KG1 (cell line): ENCODE measurements at places on chromosomes 1 and 21.
A peak's percentile ranks its signal among the peaks of the same experiment; 100 is the strongest.

- no peak for DNase-seq
Measured at GRCh38 chr1:28157894-28158293, 18.6 kb downstream of the PTAFR start.

GRCh38 chr1:59520194-59520593, 223.3 kb downstream of the FGGY start:
- no peak for DNase-seq

DNA sequence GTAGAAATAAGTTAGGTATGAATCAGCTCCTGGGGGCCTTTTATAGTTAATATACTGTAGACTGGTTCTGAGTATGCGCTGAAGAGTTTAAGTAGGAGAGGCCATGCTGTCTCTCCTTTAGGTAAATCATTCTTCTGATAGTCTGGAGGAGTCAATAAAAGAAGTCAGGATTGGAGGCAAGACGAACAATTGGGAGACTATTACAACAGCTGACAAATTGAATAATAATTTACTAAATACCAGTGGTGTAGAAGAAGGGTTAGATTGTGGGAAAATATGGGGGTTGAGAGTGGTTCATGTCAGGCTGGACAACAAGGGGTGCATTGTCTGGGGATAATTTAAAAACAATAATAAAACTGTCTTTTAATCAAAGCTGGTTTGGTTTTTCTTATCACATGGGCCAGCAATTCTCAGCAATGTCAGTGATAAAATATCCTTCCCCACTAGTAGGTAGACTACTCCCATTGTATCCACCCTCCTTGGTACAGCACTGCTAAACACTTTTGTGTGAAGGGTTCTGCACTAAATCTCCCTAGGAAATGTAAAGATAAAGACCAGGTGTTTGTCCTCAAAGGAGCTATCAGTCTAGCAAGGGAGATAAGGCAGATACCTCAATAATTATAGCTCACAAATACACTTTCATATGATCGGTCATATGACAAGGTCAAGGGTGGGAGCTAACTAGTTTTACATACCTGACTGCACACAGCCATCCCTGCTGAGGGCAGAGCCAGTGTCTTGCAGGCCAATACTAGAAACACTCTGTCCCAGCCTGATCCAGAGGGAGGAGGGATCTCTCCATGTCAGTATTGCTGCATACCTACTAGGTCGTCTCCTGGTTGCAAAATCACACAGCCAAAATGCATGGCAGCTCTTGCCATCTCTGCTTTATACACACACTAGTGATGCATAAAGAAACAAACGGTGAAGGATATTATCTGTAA, 299.7 kb downstream of the VAV3 start:
- no peak for DNase-seq

DNA sequence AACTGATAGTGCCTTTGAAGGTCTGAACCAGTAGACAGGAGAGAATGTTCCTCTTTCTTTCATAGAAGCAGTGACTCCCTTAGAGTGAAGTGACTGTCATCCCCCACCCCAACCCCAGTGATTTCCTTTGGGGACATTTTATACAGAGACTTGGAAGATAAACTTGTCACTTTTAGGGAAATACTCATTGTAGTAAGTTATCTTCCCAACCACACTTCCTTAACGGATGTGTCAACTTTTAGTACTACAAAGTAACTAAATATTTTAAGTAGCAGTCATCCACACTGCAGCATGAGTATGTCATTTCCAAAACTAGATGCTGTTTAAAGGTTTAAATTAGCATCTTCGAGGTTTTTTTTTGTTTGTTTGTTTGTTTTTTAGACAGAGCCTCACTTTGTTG, 13.7 kb downstream of the LRRC8B start:
- DNase-seq, result peak; percentile 61

GRCh38 chr1:85366391-85367170, 90.1 kb upstream of the BCL10 start:
- DNase-seq, result no peak

- DNase-seq, result no peak
Measured at GRCh38 chr1:182217071-182217470, 155.6 kb upstream of the ZNF648 start.

DNA sequence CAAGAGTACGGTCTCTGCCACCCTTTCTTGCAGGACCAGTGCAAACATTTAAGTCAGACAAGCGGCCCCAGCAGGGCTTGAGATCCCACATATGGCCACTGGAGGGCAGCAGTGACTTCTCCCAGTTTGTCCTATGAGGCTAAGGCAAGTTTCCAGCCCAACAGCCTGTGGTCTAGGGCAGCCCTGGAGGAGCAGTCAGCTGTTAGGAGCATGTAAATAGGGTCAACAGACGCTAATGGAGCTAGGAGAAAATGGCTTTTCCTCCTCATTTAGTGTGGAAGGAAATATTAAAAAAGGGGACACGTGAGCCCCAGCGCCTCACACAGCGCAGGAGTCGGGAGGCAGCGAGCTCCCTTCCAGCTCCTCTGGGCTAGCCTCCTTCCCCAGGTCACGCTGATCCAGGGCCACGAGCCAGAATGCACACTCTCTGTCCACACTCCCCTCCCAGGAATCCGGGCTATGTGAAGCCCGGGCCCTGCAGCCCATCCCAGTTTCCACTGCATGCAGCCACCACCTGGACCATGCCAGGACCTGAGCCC, 95.6 kb downstream of the LAMC2 start:
- peak; percentile 65 for DNase-seq

DNA sequence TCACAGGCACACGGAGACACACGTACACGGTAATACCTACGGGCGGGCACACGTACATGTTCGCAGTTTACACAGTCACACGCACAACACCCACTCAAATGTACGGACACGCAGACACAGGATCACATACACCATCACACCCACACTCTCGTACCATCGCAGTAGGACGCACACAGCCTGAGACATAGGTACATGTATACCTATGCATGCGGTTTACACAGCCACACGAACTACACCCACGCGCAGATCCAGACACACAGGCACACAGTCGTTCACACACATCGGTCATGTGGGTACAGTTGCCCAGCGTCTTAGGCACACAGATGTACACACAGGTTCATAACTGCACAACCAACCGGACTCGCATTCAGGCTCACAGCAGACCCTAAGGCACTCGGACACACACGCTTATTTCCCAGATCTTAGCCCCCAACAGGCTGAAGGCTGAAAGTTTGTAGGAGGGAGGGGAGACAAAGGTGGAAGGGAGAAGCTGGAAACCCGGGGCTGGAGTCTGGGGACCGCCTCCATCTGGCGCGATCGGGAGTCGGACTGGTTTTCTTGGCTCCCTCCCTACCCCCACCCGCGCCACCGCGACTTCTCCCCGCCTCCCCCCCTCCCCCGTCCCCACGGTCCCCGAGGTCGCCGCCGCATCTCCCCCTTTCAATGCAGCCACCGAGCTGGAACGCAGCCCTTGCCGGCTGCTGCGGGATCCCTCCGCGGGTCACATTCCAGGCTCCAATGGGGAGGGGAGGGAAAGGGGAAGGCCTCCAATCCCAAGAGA, 51.9 kb upstream of the SYNC start:
- DNase-seq, result no peak

DNA sequence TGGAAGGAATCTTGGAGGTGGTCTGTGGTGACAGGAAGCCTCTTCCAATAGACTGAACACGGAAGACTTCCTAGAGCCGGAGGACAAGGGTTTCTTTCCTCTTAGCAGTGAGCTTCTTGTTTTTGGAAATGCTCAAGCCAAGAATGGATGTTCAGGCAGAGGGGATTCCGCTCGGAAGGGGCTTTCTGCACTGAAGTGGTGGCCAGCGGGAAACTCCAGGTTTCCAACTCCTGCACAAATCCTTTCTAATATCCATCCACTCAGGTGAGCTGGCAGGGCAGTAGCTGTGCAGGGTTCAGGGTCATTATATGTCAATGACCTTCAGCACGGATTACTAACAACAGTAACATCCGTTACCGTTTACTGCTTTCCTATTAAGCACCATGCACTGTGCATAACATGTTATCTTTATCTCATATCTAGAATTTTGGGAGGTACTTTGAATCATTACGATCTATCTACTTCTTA, 573 bp upstream of the CPT2 start:
- peak; percentile 72 for DNase-seq

DNA sequence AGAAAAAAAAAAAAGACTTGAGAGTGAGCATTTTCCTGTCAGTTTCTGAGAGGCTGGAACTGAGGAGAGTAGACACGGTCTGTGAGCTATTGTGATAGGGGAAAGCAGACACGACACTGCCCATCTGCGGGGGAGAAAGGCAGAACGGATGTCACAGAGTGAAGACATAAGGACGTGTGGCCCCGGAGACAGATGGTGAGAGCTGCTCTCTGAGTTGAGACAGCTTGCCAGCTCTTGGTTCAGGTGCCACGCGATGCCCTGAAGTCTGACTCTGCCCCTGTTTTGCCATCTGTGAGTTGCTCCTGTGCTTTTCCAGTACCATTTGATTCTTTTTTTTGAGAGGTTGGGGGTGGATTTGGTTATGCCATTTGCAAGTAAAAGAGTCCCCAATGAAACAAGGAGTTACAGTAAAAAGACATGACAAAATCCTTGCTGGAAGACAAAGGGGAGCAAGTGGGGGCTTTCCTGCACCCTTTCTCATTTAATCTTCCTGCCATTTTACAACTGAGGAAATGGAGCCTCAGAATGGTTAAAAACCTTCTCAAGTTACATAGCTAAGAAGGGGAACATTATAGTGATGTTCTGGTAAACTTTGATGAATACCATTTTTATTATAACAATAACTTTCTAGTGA, 128.9 kb upstream of the DNAH14 start:
- no peak for DNase-seq

DNA sequence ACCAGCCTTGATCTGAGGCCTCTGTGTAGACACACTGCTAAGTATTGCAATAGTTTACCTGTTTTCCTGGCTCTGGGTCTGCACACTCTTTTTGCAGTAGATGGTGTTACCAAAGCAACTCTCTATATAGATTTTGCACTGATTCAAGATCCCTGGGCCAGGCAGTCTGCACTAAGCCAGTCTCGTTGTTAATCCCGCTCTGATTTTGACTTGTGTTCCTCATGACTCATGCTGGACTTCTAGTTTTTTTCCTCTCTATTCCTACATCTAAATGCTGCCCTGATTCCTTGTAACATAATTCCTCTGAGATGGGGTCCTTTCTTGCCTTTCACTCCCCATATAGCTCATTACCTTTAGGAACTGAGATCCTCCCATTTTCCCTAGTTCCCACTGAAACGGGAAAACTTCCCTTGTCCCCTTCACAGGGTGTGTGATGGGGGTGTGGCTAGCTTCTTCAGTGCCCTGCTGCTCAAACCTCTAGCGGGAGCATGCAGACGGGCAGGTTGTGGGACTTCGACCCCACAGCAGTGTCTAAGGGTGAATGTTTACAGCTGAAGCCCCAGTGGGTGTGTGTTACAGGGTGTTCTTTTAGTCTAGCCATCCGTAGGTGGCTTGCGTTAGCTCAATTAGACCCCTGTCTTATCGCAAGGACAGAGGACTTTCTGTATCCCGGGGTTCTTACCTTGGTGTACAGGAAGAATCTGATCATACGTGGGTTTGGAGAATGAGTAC, 106.5 kb upstream of the RAB3GAP2 start:
- DNase-seq, result no peak

DNA sequence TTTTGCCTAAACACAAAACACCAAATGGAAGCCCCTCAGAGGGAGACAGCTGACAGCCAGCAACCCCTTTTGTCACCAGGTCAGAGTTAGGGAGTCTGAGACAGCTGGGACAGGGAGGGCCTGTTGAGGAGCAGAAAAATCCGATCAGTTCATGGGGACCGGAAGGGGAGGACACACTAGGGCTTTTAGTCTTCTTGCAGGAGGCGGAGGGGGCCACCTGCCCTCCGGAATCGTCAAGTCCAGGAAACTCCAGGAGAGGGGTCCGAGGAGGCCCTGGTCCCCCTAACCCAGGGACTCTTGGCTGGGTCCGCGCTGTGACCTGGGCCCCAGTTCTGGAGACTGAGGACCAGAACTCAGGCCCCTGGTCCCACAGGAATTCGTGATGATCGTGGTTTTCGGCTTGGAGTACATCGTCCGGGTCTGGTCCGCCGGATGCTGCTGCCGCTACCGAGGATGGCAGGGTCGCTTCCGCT, 34.2 kb downstream of the KCNQ4 start:
- DNase-seq, result no peak

DNA sequence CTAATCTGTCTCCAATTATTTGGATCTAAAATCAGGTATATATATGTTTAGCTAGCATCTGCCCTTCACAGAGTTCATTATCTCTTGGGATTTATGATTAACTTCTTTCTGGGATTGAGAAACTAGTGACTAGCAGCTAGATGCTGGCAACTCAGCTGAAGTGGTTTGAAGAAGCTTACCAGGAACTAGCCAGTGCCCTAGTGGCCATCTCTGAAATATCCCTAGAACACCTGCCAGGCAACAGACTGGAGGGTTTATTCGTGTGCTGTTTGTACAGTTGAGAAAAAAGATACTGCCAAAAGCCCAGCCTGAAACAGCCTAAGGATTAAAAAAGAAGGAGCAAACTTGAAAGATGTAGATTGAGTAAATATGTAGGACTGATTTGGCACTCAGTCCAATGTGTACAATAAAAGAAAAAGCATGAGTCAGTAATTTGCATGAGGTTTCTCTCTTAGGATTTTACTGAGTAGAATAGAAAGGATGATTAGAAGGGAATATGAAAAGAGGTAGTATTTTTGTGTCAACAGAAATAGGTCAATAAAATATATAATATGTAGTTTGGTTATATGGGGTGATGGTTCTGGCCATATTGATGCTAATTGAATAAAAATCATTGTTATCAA, 1144.6 kb upstream of the ADGRL2 start:
- no peak for DNase-seq

GRCh38 chr1:95048317-95048716, 24.4 kb downstream of the ALG14 start:
- no peak for DNase-seq

- no peak for DNase-seq
Measured at GRCh38 chr1:55275941-55276341, 60.8 kb upstream of the USP24 start.

DNA sequence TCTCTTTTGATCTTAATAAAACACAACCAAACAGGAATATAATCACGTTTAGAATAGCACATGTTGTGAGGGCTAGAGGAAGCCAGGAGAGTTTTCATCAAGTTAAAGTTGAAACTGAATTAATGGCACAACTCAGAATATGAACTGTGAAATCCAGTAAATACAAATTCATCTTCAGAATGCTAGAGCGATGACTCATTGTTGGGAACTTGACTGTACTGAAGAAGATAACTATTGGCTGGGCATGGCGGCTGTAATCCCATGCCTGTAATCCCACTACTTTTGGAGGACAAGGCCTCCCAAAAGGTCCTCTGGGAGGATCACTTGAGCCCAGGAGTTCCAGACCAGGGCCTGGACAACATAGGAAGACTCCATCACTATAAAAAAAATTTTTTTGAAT, 8.8 kb downstream of the SYF2 start:
- no peak for DNase-seq

- DNase-seq, result no peak
Measured at GRCh38 chr1:1356796-1357401, 1.5 kb downstream of the MXRA8 start.

- no peak for DNase-seq
Measured at GRCh38 chr1:234009668-234010067, 105.2 kb downstream of the SLC35F3 start.

GRCh38 chr1:19360843-19361610, 48.9 kb downstream of the SLC66A1 start:
- no peak for DNase-seq

GRCh38 chr1:232873931-232874330, 68.7 kb downstream of the MAP10 start:
- DNase-seq, result no peak
